ELR (cell line): ENCODE measurements at places on chromosomes 3 and 15.
A peak's percentile ranks its signal among the peaks of the same experiment; 100 is the strongest.

- no peak for DNase-seq
Observed at GRCh38 chr3:96483781-96484180, 330.6 kb upstream of the EPHA6 start.

- no peak for DNase-seq
Observed at GRCh38 chr15:69317392-69317841, 18.7 kb downstream of the PAQR5 start.

DNA sequence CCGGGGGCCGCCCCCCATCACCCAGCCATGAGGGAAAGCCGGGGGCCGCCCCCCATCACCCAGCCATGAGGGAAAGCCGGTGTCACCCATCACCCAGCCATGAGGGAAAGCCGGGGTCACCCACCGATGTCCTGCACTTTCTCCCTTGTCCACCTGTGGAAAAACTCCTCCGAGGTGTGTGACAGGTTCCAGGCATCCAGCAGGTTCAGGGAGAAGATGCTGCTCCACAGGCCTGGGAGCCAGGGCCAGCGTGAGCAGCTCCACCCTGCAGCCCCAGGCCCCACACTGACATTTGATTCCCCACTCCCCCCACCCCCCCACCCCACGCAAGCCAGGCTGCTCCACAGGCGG is 15.5 kb upstream of the EHD4 start:
- DNase-seq, result no peak

DNA sequence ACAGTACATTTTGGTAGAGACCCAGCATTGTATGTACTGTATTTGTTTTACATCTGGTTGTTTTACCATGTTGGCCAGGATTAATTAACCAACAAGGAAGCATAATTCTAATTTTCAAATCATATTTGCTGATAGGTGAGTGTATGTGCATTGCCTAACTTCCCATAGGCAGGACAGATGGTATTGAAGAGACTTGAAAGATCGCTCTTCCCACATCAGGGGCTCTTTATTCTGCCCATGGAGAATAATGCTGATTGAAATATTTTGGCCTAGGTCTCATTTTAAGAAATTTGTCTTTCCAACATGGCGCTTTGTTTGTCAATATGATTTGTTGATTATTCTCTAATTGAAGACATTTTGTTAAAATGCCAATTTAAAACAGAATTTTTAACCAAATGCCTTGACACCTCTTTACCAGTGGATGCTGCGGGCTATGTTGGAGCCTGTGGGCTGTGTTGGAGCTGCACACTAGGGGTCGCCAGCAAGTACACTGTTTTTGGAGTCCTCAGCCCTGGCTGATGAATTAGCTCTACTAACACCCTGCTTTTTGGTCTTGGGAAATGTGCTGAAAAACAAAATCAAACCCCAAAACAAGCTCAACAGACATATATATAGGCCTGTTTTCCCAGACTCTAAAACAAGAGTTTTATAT is 5.3 kb downstream of the P2RY12 start:
- peak; percentile 45 for DNase-seq

GRCh38 chr15:40633178-40633577 is 39.1 kb downstream of the KNL1 start:
- peak; percentile 73 for DNase-seq

GRCh38 chr3:195873281-195873887 is 35.0 kb downstream of the TNK2 start:
- no peak for DNase-seq
